Stimulated activated CD8-positive, alpha-beta memory T cell treated with anti-CD3 and anti-CD28 coated beads, Interleukin-12 subunit alpha, Interleukin-12 subunit beta, amount 100 ng/mL, for 1 hour (primary cell): ENCODE measurements at places on chromosomes 5 and 9.

DNA sequence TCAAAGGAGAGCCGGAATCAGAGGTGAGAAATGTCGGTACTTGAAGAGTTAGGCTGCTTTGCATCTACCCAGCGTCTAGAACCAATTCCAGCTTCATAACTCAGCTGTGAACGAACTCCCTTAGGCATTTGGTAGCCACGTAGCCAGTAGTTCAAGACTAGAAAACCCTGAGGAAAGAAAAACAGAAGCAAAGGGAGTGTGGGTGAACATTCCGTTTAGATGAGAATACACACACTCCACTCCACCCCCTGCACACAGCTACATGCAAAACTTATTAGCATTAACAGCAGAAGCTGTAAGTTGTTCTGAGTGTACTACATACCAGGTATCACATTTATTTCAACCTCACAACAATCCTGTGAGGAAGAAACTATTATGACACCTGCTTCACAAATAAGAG lies 78.3 kb downstream of the SMIM23 start:
- DNase-seq: no peak

DNA sequence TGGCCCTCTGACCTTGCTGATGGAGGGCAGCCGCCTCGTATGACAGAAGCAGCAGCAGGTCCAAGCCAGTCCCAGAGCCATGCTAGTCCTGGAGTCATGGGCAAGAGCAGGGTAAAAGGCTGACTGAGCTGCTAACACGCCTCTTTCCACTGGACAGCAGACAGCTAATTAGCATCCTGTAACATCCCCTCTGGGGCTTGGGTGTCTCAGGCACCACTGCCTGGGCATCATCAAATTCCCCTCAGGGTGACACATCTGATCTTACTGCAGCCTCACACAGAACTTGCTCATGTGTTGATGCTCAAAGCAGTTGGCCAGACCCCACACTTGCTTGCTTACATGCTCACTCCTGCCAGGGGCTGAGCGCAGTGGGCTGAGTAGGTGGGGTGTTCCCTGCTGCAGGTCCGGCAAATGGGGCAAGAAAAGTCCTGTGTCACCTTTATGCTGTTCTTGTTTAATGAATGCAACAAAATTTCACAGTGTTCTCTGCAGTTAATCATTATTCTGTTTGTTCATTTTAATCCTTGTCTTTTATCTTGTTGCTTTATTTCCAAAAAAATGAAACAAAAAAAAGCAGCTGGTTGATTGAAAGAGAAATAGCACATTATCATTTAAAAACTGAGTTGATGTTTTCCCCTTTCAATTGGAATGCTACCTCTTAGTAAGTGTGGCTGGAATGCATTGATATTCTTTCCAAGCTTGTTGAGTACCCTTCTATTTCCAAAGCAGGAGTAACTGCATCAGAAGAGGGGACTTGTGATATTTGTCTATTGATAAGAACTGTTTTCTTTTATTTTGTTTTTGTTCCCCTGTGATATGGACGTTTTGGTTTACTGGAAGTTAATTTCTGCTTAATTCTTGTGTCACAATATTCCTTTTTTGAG lies 254.1 kb downstream of the CDH18 start:
- no peak for DNase-seq

DNA sequence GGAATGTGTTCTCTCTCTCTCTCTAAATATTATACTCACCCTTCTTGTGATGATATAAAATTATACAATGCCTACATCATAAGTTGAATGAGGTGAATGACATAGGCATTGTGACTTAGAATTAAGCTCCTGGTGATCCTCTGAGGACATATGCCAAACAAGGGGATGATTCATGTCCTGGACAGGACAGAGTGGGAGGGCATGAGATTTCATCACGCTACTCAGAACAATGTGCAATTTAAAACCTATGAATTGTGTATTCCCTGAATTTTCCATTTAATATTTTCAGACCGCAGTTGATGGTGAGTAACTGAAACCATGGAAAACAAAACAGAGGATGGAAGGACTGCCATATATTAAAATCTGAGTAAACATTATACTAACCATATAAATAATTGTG lies 782.2 kb upstream of the NUDT12 start:
- no peak for DNase-seq

DNA sequence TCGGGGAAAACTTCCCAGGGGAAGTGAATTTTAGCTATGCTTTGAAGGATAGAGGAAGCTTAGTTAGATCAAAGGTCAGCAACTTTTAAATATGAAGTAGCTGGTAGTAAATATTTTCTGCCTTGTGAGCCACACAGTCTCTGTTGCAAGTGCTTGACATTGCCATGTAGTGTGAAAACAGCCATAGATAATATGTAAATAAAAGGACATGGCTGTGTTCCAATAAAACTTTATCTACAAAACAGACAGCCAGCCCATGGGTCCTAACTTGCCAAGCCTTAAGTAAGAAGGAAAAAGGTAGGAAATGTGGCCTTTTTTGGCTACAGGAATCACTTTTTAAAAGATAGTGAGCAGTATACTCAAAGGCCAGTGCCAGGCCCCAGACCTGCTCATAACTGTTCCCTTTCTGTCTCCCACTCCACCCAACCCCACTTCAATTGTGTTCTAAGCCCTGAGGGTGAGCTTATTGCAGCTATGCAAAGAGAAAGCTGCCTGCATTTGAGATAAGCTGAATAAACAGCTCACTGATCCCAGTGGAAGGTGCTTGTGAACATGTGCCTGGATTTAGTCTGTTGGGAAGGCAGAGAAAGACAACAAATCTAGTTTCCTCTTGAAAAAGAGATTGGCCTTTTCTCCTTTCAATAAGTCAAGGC lies 113.0 kb upstream of the TRIM32 start:
- no peak for DNase-seq

DNA sequence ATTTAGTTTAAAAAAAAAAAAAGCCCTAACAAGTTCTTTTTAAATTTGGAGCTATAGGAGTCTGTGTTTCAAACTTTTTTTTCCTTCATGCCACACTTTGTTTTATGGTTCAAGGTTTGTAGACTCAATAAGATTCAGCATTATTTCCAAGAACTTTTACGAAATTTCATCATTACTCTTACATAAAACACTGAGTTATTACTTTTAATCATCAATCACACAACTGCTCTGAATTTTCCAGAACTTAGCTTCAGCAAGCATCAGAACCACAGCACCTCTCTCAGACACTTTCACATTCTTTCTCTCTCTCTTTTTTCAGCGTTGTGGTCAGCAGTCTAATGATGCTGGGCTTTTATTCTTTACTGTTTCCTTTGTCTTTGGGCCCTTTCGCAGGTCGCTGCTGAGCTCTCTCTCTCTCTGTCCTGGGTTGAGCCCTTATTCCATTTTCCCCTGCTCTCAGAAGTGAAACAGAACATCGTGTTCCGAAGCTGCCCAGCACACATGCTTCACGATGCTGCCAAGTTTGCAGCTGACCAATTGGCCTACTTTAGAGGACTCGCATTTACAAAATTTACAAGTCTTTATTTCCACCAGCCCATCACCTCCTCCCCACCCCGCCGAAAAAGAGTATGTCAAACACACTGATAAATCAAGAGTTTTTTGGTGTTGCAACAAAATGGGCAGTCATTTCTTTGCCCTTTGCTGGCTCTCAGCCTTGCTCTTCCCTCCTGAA lies 44.6 kb upstream of the PIK3R1 start:
- DNase-seq: no peak

GRCh38 chr5:35908814-35909213 lies 29.6 kb downstream of the CAPSL start:
- DNase-seq: no peak

- DNase-seq: no peak
Measured at GRCh38 chr5:143987751-143988560, 176.0 kb downstream of the HMHB1 start.

GRCh38 chr5:77157732-77158532 lies 52.5 kb upstream of the PDE8B start:
- DNase-seq: no peak

DNA sequence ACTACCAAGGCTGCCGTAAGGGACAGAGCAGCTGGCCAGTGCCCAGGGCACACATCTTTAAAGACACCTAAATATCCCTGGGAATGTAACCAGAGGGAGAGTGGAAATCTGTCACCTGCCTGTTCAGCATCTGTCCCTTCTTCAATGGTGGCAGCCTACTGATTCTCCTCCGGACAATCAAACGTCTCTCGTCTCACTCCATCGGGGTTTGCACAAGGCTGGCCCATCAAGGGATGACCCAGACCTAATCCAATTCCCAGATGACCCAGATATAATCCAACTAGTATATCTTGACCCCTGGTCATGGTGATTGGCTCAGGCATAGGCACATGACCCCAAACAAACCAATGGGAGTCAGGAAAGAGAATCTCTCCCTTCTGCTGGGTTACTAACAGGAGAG lies 93.5 kb downstream of the HRH2 start:
- DNase-seq: no peak
